ENCODE measurements at places on chromosomes 13 and 19.

DNA sequence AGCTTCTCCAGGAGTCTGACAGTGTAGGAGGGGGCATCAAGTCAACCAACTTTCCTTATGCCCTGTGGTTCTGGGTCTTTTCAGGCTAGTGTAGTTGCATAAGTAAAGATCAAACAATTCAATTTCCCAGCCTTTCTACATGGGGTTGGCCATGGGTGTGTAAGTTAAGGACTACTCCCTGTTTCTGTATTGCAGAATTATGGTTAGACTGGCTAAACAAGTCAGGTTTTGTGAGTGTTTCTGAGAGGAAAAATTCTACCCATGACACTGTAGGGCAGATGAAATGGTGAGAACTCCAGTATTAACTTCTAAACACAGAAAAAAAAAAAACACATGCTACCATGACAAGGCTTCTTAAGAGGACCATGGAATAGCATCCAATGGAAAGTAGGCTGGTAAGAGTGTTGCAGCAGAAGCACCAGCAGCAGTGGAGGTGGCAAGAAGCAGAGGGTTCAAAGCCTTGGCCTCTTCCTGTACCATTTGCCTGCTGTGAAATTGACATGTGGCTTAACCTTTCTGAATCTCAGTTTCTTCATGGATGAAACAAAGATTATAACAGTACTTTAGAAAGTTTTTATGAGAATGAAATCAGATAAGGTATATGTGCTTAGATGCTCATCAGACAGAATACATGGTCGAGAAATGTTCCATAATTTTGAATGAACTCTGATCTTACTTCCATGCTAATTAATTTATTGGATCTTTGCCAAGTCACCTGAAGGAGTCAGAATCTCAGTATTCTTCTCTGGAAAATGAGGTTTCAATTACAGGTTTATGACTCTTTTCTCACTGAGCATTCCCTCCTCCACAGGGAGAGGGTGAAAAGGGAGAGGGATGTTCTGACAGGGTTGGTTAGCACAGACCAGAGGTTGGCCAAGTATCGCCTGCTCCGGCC is 11.4 kb upstream of the SCEL start:
- DNase-seq: no peak

- DNase-seq: no peak
Measured at GRCh38 chr13:92681239-92681638, 545.4 kb upstream of the GPC6 start.

GRCh38 chr19:9793071-9793591 is 24.6 kb upstream of the ZNF846 start:
- no peak for DNase-seq

DNA sequence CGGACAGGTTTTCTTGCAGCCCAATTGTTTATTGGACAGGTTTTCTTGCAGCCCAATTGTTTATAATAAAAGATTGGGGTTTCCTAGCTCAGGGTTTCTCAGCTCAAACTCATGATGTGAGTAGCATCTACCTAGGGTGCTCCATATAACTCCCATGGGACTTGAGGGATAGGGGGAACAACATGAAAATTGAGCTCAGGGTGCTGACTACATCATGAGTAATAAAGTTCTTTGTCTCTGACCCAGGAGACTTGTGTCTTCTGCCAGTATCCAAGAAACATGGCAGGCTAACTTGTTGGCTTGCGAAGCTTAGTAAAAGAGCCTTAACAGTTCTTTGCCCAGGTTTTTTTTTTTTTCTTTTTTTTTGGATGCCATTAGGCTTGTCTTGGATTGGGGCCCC is 59.2 kb upstream of the MYCBP2 start:
- no peak for DNase-seq

DNA sequence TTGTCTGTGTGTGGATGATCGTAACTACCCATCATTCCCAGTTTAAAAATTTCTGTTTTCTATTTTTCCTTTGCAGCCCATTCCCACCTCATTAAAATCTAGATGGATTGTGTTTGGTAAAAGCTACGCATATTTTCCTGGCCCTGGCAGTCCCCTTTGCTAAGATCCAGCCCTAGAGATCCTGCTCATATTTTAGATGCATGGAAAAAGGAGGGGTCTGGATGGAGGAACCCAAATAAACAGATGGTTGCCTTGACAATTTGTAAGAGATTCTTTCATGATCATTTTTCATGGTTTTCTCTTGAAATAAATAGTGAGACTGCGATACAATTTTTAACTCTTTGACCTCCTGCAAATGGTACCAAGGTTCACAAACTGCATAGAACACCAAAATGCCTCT is 174.4 kb downstream of the SLC7A1 start:
- DNase-seq: no peak

- no peak for DNase-seq
Measured at GRCh38 chr13:42107421-42107820, 59.0 kb downstream of the DGKH start.

GRCh38 chr13:19567820-19568534 is 6.6 kb upstream of the TPTE2 start:
- no peak for DNase-seq

DNA sequence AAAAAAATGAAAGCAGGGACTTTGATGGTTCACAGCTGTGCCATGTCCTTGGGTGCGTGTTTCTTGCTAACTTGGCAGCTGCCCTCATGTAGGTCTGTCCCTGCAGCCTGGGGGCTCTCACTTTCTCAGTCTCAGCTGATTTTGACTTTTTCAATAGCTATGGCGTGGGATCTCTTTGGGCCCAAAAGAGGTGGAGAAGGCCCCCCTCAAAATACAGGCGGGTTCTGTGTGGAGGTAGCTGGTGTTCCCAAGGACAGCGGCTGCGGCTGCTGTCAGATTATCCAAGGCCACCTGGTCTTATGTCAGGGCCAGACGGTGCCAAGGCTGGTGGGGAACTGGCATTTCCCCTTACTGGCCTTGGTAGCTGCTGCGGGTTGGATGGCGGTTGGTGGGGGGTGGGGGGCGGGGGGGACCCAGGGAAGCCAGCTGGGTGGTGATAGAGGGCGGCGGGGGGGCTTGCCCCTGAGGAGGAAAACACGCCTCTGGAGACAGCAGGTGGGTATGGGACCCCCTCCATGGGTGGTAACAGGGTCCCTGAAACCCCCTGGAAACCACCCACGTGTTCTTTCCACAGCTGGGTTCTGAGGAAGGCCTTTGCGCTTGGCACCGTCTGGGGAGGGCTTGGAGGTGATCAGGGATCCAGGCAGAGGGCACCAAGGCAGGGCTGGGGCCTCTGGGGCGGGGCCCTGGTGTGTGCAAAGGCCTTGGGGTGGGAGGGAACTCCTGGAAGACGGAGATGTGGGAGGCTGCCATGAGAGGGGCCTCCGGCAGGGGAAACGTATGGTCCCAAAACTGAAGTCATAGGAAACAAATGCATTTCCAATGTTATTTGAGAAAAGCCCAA is 4.1 kb downstream of the TIMM13 start:
- DNase-seq: no peak

DNA sequence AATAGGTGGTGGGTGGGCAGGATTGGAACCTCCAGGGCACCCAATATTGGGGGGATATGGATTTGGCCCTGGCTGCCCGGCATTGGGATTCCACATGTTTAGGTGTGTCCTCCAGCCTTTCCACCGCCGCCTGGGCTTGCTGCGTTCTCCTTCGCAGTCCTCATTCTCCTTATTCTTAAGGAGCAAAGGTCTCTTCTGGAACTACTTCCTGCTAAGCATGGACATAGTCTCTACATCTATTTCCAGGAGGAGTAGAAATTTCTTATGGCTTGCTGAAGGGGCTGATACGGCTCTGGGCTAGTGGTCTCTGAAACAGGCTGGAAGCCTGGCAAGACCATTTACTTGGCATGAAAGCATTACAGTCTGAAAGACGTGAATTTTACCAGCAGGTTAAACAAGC is 9.2 kb upstream of the FCGBP start:
- DNase-seq: no peak

Data from fibroblast of skin of left biceps (primary cell).